ENCODE measurements at places on chromosomes 6 and 20.

DNA sequence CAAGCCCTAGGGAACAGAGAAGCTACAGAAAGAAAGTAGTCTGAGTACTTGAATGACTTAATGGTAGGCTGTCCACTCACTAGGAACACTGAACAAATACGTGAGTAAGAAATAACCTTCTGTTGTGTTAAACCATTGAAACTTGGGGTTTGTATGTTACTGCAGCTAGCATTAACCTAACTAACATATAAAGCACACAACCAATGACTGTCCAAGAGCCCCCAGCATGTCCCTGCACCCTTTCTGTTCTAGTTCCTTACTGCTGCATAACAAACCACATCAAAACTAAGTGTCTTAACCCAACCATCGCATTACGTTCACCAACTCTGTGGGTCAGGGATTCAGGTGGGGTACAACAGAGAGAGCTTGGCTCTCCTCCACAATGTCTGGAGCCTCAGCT is 10.5 kb upstream of the RNF8 start:
- no peak for DNase-seq

DNA sequence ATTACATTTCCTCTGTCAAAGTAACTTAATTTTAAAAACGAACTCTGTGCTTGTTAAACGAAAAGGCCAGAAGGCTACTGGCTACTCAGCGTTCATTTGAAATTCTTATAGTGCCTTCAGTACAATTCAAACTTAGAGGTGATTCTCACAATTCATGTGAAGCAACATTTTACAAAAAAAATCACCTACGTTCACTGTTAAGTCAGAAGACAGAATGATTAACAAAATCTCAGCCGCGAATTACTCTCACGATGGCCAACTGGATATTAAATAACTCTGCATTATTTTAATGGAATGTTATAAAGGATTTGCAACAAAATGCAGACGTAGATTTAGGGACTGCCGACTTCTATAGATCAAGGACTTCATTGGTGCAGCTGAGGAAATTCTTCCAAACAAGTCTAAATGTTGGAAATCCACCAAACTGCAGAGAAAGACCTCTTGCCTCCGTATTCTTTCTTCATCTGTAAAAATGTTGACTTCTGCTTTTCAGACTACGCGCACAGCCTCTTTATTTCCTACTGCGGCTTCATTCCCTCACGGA is 1.6 kb upstream of the QKI start:
- DNase-seq, result no peak

DNA sequence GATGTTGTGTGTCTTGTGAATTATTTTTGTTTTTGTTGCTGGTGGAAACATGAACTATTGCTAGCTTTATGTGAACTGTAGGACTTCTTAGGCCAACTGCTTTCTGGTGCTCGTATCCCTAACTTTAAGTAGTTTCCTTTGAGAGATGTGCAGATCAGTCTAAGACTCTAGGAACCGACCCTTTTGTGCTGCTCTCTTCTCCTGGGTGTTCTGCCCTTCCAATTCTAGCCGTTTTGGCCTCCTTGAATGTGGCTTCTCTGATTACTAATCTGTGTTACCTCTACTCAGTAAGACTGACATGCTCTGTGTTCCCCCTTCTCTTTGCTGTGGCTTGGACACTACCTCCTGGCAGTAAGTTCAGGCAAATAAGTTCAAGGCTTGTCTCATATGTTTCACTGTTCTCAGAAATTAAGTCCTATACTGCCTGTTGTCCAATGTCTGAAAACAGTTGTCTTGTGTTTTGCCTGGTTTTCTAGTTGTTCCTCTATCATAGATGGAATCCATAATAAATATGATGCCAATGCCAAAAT is 58.0 kb downstream of the FOXO3 start:
- DNase-seq, result no peak

DNA sequence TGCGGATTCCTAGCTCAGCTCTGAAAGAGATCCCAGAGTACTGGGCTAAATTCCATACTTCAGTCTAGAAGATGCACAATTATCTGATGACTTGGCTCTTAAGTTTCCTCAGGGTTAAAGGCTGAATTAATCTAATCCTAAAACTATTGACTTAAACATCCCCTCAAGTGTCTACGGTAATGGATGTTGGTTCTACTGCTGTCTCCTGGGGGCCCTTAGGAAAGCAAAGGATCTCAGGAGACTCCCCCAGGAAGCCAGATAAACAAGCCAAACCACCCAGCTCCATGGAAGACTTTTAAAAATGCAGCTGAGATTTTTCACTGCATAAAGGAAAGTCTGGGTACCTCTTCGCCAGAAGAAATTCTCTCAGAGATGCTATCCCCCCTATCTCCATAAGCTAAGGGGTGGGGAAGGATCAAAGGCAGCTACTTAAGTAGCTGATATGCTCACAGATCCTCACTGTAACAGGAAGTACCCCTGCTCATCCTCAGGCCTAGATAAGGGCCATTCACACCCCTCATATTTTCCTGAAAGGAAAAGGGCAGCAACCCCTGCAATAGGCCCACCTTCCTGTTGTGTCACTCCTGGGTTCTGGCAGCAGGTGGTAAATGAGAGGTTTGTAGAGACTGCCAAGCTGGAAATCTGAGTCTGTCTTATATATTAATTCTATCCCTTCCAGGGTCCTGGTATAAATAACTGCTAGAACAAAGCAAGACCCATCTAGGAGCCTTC is 9.3 kb downstream of the NDRG3 start:
- DNase-seq, result no peak

DNA sequence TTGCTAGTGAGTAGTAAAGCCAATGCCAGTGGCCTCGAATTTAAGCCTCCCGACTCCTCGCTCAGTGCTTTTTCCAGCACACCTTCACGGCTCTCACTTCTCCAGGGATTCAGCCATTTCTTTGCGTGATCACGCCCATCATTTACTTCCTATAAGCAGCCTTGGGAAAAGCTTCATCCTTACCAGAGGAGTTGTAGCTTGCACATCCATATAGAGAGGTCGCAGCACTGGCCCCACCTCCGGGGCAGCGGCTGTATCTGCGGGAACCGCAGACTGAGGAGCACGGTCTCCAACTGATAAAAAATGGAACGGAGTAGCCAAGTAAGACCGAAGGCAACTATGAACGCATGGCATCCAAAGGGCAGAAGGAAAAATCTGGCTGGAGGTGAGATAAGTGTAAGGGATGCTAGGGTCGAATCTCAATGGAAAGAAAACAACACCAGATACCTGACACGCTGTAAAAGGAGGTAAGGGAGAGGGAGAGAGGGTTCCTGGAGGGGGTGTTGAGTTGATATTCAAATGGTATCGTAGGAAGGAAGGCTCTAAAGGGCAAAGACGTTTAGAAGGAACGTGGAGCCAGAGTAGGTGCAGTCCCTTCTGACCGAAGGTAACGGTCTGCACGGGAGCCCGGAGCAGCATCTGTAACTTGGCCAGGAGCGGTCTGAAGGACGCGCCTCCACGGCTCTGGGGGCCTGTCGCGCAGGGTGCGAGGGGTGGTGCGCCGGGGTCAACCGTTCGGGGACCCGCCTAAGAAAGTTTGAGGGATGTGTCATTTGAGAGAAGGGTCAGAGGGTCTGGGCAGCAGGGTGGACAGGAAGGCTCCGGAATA is 640 bp downstream of the NFS1 start:
- peak; percentile 30 for DNase-seq

GRCh38 chr6:15476631-15477380 is 186.0 kb downstream of the DTNBP1 start:
- no peak for DNase-seq

GRCh38 chr6:120274547-120274946 is 925.0 kb upstream of the MAN1A1 start:
- DNase-seq, result no peak

DNA sequence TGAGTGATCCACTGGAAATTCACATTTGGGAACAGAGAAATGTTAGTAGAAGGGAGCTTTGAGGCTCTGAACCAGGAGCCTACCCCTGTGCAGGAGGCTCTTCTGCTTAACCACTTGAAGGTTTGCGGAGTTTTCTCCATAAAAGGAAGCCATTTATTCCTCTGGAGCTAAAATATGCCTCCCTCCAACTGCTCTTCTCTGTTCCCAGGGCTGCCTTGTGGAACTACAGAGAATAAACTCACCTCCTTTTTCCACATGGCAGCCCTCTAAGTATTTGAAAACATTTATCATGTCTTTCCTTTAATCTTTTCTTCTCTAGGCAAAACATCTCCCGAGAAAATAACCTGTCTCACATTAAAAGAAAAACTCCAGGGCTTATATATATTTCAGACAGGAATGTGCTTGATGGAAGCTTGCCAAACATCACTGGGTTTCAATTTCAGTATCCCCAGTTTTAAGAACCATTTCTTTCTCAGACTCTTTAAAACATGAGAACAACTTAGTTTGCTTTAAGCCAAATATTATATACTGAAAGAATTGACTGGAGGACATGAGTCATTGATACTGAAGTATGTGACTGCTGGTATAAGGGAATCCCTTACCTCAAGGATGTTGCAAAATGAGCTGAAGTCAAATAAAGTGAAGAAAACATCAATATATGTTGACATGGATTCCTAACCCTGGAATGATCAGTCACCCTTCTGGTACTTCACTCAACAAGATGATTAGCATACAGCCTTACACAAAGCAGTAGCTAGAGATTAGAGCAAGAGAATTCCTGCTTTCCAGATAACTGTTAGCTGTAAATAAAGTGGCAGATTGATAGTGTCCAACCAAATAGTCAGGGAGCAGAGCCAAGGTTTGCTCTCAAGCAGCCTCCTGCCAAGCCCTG is 74.0 kb downstream of the ZBTB2 start:
- DNase-seq, result no peak

DNA sequence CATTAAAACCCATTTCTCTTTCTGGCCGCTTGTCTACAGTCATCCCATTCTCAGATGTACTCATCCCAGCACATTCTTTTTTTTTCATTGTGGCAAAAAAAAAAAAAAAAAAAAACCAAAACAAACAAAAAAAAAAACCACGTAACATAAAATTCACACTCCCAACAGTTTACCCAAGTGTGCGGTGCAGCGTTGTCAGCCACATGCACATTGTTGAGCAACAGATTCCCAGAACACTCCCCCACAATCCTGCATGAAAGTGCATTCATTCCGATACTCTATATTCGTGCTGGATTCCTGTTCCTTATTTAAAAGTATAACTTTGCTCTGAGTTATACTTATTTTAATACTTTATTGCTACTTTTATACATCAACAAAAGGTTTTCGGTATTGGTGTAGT is 96.0 kb downstream of the SASH1 start:
- no peak for DNase-seq

GRCh38 chr6:68679399-68679798 is 44.3 kb downstream of the ADGRB3 start:
- DNase-seq, result no peak

DNA sequence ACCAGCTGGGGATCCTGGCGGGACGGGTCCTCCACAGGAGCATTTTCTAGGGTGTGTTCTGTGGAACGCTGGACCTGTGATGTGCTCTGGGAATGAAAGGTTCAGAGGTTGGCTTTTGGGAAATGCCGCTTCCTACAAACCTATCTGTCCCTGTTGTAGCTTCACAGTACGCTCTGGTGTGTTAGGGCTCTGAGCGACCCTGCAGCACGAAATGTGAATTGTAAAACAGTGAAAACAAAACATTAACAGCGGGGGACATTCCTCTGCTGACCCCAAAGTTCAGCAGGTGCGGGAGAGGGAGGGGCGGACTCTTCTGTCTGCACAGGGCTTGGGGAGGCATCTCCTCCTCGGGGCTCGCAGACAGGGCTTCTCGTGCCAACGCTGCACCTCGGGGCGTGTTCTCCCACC is 155.9 kb downstream of the NRN1 start:
- DNase-seq, result no peak

DNA sequence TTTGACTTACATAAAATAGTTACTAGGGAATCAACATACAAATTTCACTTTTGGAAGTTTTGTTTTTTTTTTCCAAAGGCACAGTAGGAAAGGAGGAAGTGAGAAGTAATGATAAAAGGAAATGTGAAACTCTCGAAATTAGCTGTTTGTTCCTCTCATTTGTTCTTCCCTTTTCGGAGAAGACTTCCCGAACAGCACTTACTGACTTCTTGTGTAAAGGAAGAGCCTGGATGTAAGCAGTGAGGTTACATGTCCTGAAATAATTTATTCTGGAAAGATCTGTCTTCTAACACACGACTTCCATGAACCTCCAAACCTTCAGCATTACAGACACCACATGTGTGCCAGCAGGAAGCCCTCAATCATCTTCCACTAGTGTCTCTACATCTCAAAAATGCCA is 59.1 kb downstream of the KIF16B start:
- no peak for DNase-seq

- no peak for DNase-seq
Measured at GRCh38 chr6:107832151-107833056, 8.3 kb upstream of the SCML4 start.

GRCh38 chr6:12335131-12335527 is 45.0 kb downstream of the EDN1 start:
- DNase-seq, result no peak

DNA sequence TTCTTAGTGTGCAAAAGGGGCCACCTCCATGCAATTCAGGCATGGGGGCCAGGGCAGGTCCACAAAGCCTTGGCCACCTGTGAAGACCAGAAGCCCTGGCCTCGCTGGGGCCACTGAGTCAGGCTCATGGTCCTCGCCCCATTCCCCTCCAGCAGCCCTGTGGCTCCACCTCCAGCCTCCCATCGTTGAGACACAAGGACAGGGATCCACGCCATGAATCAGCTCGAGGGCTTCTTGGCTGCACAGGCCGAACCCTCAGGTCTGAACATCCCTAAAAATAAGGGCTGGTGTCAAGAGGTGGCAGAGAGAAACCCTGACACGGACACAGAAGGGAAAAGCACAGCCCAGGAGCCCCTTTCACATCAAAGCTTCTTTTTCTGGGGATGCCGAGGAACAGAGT is 68.6 kb upstream of the QKI start:
- DNase-seq, result no peak

DNA sequence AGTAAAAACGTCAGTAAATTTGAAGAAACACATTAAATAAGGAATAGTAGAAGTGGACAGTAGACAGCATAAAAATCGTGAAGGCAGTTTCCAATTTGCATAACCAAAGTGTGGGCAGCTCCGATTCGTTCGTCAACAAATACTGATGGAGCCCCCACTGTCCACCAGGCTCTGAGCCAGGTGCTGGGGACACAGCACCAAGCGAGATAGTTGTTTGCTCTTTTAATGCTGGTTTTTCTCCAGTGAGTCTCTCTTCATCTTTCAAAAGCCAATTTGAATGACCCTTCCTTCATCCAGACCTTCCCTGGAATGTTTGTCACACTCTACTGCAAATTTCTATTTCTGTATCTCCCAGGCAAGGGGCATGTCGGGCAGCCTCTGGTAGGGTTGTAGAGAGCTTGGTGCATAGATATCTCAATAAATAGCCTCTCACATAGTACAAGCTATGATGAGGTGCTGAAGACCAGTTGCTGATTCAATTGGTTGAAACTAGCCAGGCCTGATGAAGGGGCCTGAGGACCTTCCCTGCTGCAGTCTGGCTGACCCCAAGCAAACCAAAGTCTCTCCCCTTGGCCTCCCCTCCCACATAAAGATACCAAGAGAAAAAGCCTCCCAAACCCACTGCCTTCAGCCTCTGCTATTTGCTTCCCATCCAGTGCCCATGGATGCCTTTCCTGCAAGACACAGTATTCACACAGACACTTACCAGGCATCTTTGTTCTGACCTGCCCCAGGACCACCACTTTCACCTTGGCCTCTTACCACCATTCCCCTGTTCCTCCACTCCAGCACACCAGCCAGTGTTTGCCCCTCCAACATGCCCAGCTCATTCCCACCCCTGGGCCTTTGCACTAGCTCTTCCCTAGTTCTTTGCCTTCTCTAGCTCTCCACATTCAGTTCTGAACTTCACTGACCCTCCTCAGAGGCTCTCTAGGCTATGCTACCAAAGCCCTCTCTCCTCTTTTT is 125.2 kb downstream of the CEBPB start:
- no peak for DNase-seq

All from WERI-Rb-1 (cell line).